IPS DF 6.9 (cell line): ENCODE measurements at places on chromosomes 1 and 21.
A peak's percentile ranks its signal among the peaks of the same experiment; 100 is the strongest.

GRCh38 chr1:172118618-172119017 is 277.3 kb downstream of the DNM3 start:
- DNase-seq: no peak

DNA sequence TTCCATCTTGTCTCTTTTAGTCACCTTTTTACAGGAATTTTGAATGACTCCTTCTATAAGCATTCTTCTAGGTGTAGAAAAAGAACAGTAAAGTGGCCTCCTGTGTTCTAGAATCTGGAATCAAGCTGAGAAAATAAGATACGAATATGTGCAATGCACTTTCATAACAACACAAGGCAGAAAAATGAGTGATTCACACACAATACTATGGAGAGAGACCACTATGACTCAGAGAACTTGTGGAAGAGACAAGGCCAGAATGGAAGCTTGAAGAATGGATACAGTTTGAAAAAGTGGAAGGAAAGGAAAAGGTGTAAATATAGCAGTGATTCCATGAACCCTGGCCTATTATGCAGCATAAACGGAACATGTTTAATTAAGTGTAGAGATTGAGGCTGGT is 57.1 kb upstream of the SAMSN1 start:
- DNase-seq: no peak

DNA sequence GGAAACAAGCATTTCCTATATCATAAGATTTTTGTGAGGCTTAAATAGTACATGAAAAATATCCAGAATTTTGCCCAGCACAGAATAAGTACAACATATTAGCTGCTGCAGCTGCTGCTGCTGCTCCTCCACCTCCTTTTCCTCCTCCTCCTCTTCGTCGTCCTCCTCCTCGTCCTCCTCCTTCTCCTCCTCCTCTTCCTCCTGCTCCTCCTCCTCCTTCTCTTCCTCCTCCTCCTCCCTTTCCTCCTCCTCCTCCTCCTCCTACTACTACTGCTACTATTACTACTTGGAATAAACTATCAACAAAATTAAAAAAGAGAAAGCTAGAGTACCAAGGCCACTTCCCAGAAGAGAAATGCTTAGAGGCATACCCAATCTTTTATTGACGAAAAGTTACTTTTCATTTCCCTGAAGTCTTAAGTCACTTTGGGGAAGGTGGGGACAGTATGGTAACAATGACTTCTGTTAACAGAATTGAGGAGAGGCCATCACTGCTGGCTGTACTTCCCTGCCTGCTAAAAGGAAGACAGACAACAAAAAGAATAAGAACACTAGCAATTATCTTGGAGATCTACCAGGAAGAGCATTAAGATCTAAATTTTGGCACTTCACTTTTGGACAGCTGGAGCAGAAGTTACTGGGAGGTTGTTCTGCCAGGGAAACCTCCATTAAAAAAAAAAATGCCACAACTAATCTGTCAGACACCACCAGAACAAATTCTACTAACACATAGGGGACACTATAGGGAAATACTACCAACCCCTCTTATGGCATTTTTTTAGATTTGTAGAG is 7.1 kb downstream of the DENND1B start:
- DNase-seq: no peak

- DNase-seq: no peak
Measured at GRCh38 chr1:173995475-173995874, 26.7 kb downstream of the RC3H1 start.

GRCh38 chr1:118143121-118143520 is 41.9 kb downstream of the SPAG17 start:
- no peak for DNase-seq

DNA sequence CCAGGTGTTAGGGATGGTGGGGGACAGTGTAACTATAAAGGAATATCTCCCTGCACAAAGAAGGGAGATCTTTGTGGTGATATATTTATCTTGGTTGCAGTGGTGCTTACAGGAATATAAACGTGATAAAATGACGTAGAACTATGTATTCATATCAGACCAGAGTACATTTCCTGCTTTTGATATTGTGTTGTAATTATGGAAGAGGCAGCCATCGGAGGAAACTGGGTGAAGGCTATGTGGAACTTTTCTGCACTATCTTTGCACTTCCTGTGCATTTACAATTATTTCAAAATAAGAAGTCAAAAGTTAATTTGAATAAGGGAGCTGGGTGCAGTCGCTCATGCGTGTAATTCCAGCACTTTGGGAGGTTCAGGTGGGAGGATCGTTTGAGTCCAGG is 37.6 kb downstream of the NDUFS5 start:
- DNase-seq: no peak

GRCh38 chr21:32940079-32941014 is 85.4 kb upstream of the OLIG2 start:
- DNase-seq: no peak

GRCh38 chr1:27403931-27404330 is 11.5 kb downstream of the GPR3 start:
- no peak for DNase-seq

GRCh38 chr1:90162216-90162615 is 167.3 kb downstream of the ZNF326 start:
- DNase-seq: no peak

DNA sequence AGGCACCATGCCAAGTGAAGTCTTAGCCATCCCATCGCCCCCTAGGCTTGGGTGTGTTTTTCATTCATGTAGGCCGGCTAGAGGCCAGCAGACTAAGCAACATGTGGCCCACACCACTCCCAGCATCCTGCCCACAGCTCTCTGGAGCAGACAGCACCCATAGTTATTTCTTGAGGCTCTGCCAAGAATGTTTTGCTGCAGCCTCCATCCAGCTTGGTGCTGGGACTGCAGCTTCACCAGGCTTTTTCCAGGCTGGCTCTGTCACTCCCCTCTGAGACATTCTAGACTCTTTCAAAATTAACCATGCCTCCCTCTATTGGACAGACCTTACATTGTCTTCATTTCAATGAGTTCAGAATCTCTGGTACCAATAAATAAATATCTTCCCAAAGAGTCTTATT is 104.2 kb downstream of the DUSP10 start:
- no peak for DNase-seq

GRCh38 chr1:71582673-71583072 is 501.8 kb upstream of the ZRANB2 start:
- no peak for DNase-seq

DNA sequence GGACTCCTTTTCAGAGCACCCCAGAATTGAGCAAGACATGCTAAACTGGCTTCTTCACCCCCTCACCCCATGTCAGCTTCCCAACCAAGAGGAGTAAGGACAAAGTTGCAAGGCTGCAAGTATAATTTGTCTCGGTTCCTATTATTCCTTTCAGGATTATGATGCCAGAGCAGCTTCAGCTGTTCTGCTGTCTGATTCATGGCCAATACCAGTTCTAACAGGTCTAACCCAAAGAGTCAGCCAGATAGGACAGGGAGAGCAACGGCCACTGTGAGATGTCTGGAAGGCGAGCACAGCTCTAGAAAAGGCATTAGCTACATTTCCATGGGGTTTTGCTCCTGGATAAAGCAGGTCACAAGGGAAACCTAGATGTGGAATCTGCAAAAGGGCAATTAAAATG is 53.3 kb upstream of the HOOK1 start:
- no peak for DNase-seq

- DNase-seq: peak; percentile 20
Measured at GRCh38 chr1:207404849-207405525, 49.1 kb upstream of the CR2 start.

GRCh38 chr21:35063428-35064172 is 14.5 kb upstream of the RUNX1 start:
- DNase-seq: no peak

GRCh38 chr1:94335950-94336349 is 82.2 kb upstream of the ABCD3 start:
- peak; percentile 41 for DNase-seq
